ENCODE measurements at places on chromosomes 3 and 15.

- peak; percentile 2 for DNase-seq
Measured at GRCh38 chr15:48190932-48191573, 412 bp upstream of the CTXN2 start.

DNA sequence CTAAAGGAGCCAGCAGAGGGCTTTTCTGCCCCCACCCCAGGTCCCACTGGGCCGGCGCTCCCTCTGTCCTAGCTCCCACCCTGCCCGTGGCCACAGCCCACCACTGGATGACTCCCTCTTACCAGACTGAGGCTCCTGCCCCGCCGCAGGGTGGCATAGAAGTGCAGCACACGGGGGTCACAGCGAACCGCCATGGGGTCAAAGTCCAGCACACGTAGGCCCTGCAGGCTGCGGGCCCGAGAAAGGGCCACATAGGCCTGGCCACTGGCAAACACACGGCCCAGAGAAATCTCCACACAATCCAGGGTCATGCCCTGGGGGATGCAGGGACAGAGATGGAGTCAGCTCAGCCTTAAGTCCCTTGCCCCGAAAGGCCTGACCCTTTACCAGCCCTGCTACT, 9.0 kb downstream of the PIF1 start:
- DNase-seq: no peak

DNA sequence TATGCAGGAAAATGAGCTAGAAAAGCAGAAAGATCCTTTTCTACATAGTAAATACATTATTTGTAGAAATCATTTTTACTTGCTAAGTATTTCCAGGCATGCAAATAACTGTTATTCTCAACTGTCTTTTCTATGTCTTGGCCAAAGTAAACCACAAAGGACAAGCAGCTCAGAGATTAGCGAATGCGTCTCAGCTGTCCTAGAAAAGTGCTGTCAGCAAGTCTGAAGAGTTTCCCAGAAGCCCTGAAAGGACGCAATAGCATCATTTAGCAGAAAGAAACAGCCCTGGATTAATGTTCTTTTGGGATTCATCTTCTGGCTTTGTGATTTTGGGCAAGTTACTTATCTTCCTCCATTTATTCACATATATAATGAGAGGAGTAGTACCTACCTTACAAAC, 100.3 kb downstream of the ZIC1 start:
- no peak for DNase-seq

GRCh38 chr3:195270079-195270816, 711 bp downstream of the XXYLT1 start:
- no peak for DNase-seq

GRCh38 chr3:62039586-62039985, 333.8 kb downstream of the FEZF2 start:
- no peak for DNase-seq

- DNase-seq: no peak
Measured at GRCh38 chr3:149174901-149175300, 45.5 kb downstream of the HPS3 start.

- DNase-seq: no peak
Measured at GRCh38 chr15:89364741-89365450, 30.3 kb upstream of the POLG start.

GRCh38 chr3:127566833-127567232, 23.7 kb downstream of the TPRA1 start:
- no peak for DNase-seq

- DNase-seq: no peak
Measured at GRCh38 chr3:134029256-134029733, 430 bp downstream of the SLCO2A1 start.

GRCh38 chr15:41936649-41937567, 35.4 kb downstream of the EHD4 start:
- peak; percentile 81 for DNase-seq

DNA sequence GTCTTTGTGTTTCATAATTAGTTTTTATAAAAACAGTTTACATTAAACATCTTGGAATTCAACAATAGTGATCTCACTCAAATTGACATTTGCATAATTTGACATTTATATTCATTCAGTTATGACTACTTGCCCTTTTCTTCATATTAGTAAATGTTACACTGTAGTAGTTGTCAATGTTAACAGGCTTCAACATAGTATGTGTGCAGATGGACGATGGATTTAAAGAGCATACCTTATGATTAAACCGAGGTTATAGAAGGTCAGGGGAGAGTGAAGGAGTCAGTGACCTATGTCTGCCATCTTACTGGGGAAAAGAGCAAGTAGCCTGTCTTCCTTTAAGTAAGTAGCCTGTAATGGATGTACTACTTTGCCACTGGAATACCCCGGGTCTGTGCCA, 8.5 kb upstream of the CCNB2 start:
- DNase-seq: no peak

- DNase-seq: no peak
Measured at GRCh38 chr15:77305953-77306352, 114.0 kb downstream of the PEAK1 start.

DNA sequence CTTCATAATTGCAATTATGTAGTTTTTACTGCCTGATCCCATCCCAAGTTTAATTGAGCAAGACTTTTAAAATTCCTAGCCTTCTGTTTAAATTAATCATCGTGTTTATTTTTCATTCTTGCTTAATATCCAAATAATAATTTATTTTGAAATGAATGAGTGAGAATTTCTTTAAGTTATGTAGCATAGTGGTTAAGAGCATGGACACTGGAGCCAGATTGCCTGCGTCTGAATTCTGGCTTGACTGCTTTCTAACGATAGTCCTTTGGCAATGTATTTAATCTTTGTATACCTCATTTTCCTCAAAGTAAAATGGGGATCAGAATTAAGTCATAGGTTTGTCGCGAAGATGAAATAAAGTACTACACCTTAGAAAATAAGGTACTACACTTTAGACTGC, 71.4 kb downstream of the LRRC49 start:
- DNase-seq: no peak

DNA sequence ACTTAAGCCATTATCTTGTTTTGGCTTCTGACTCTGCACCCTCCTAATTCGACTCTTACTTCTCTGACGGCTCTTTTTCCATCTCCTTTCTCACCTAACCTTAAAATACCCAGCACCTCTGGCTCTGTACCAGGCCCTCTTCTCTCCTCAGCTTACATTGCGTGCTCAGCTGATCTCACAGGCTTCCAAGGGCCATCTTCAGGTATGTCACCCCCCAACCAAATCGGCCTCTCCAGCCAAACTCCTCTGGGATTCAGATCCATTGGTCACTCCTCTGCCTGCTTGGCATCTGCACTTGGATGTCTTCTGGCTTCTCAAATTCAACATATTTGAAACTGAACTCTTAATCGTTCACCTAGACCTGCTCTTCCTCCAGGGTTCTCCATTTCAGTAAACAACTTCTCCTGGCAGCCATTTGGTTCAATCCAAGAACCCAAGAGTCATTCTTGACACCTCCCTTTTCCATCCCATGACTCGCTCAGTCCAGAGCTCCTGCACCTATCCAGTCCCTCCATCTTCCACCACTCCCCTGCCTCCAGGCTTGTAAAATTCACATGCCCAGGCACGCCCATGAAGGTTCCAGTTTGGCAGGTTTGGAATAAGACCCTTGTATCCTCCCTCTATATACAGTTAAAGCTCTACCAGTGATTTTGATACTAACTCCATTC, 35.2 kb upstream of the SLC41A3 start:
- DNase-seq: no peak

DNA sequence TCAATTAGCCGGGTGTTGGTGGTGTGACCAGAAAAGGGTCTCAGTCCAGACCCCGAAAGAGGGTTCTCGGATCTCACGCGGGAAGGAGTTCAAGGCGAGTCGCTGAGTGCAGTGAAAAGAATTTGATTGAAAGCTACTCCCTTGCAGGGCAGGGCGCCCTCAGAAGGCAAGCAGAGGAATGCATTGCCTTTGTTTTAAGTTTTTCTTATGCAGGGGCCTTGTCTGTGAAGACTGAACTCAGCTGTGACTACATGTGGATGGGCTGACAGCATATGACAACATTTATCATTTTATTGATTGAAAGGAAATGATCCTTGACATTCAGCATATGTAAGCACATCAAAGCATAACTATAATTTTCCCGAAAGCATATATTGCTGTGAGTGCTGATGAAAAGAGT, 11.8 kb downstream of the CPN2 start:
- DNase-seq: no peak

DNA sequence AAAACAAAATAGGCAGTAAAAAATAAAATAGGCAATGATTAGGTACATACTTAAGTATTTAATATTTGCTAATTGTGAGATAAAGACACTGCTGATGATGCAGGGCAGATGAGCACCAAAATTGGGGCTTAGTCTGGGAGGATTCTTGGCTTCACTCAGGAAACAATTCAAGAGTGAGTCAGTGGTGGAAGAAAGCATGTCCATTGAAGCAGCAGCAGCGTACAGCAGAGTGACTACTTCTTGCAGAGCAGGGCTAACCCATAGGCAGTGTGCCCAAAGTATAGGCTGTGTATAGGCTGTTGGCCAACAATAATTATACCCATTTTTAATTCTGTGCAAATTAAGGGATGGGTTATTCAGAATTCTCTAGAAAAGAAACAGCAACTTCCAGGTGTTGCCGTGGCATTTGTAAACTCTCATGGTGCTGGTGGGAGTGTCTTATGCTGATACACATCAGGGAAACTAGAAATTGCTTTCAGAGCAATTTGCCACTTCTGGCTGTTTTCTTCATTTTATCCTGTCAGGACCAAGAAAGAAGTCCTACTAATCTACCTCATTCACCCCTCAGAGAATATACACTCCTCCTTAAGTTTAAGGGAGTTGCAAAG, 317.3 kb upstream of the NAALADL2 start:
- DNase-seq: no peak

- DNase-seq: no peak
Measured at GRCh38 chr15:74451322-74451721, 9.6 kb downstream of the UBL7 start.

- DNase-seq: no peak
Measured at GRCh38 chr15:78327466-78327865, 12.7 kb upstream of the CRABP1 start.

GRCh38 chr15:92904722-92905571, 4.8 kb downstream of the CHD2 start:
- DNase-seq: no peak

- no peak for DNase-seq
Measured at GRCh38 chr3:139318431-139318816, 25.4 kb upstream of the MRPS22 start.

- DNase-seq: no peak
Measured at GRCh38 chr3:77053795-77054194, 13.9 kb downstream of the ROBO2 start.

DNA sequence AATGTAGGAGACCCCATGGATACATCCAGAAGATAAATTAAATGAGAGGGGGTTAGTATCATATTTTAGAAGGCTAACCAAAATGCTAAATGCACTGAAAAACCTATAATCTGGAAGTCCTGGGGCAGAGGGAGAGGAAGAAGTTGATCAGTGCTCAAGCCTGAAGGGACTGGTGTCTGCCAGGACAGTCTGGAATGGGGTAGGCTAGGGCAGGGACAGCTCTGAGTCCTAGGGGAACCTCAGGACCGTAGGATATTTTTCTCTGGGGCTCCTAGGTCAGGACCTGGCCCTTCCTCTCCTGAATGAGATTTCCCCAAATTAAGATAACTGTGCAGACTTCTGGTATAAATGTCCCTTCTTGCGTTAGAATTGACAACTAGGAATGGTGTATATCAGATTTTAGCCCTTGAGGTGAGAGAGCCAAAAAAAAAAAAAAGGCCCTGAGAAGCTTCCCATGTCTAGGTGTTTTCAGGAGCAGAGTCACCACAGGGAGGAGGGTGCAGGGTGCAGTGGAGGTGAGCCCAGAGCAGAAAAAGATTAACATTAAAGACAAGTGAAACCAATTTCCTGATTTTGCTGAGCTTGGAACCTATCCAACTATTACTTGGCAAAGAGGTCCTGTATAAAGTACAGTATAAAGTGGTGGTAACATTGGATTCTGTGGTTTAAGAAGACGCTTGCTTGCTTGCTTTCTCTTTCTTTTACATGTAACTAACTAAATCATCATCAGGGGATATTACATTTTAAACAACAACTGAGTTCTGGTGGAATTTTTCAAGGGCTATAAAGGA, 63.5 kb downstream of the HACD2 start:
- no peak for DNase-seq

DNA sequence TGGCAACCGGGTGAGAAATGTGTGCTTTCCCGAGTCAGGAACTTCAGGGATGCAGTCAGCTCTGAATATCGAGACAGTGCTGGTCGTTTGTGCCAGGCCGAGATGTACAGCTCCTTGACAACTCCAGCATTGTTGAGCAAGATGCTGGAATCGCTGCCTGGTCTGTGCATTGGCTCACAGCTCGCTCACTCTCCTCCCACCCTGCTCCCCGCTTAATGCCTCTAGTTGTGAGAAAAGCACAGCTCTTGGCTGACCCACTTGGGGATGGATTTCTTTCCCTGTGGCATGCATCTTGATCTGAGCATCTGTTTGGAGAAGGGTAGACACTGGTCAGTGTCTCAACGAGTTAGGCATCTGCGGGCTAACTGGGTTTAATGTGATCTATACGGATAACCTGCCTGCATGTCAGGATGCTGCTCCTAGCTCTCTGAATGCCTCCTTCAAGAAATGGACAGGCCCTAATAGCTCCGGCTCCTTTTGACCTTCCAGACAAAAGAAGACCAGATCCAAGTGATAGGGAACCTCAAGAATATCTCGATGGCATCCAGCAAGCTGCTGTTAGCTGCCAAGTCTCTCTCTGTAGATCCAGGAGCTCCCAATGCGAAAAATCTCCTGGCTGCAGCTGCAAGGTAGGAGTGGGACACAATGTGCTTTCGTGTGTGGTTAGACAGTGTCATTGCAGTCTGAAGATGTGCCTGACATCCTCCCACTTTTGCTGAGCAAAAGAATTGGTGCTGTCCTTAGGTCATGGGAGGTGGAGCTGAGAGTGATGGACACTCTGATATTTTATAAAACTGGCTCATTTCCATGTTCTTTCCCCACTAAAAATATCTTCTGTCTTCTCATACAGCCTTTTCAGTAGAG, 302.2 kb upstream of the TPM1 start:
- DNase-seq: no peak

DNA sequence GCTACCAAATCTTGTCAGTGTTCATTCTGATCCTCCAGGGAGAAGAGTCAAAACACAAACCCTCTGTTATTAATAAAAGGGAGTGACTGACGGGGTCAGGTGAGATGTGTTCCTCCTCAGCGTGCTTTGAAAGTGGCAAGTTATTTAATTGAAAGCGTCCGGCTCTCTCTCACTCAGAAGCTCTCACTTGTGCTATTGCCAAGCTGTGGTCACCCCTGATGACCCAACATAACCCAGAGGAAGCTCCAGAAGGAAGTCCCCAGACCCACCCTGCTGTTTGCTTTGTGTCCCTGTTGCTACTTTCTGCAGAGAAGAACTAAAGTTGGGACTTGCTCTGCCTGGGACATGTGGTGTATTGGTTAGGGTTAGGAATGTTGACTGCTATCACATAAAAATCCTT, 235.6 kb downstream of the EDEM1 start:
- DNase-seq: no peak

DNA sequence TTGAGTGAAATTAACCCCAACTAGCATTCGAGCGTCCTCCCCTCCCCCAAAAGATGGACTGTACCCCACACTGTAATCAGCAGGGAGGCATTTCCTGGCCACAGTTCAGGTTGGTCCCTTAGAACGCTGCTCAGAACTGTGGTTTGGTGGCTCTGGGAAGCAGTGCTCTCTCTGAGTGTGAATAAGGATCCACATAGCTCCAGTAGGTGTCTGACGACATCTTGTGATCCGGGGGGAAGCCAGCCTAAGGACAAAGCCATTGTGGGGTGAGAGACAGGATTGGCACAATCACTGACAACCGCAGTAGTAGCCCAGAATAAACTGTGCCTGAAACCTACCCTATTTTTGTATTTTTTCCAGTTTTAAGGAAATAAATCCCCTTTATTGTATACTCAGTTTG, 125.3 kb downstream of the IGF1R start:
- no peak for DNase-seq

All from effector CD4-positive, alpha-beta T cell (primary cell).